ENCODE measurements at places on chromosomes 12 and 14. TPM values are rescaled to one million over a fixed set of nuclear protein-coding genes. Genes with fewer than 3 reads are reported as not detected.

Gene ENDOU
- total RNA-seq = not detected

Gene COCH
- 4.2 TPM for total RNA-seq

Gene FGF6
- total RNA-seq = 0.74 TPM

Gene MSI1
- 1.5 TPM for total RNA-seq

Gene CNTN1
- 63.4 TPM for total RNA-seq

Gene APOF
- total RNA-seq = not detected

Gene CCDC177
- total RNA-seq = 0.05 TPM

Gene SIX1
- total RNA-seq = 6.2 TPM

Gene CABP1
- total RNA-seq = 4.9 TPM

Gene KCNC2
- 0.32 TPM for total RNA-seq

Gene HCAR1
- 1.6 TPM for total RNA-seq

Gene SLC25A47
- total RNA-seq = not detected

Gene MLXIP
- total RNA-seq = 37.8 TPM

Gene MFAP5
- 244 TPM for total RNA-seq
